Thoracic aorta (tissue), 2 donors: ENCODE measurements at places on chromosomes 11 and 22. TPM values are rescaled to one million over a fixed set of nuclear protein-coding genes. Genes with fewer than 3 reads are reported as not detected.

The ROBO4 gene
- 8.5 TPM for total RNA-seq

The CNGA4 gene
- total RNA-seq: not detected

The PICK1 gene
- total RNA-seq: 56.2 TPM

The CHRNA10 gene
- total RNA-seq: 1.8 TPM

The LMO2 gene
- total RNA-seq: 74.3 TPM

The HORMAD2 gene
- not detected for total RNA-seq

GRCh38 chr11:19279451-19279850 is 38.7 kb upstream of the E2F8 start:
- DNase-seq: no peak

DNA sequence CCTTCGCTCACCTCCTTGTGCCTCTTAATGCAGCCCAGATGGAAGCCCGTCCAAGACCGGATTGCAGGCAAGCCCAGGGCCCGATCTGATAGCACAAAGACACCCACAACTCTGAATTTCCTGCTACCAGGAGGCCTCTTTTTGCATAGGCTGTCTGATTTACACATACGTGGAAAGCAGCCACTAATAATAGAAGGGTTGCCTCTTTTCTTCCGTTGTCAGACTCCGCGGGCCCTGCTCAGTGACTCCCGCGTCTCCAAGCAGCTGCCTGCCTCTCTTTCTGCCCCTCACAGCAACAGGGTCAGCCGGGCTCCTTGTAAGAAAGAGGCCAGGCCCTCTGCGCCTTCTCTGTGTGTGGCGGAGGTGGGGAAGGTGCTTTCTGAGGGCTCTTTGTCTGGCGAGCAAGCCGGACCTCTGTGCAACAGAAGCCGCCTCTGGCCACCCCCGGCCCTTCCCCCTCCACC is 26.7 kb downstream of the FLI1 start:
- no peak for DNase-seq

GRCh38 chr11:102316346-102316904 is 859 bp upstream of the BIRC3 start:
- no peak for DNase-seq

- DNase-seq: no peak
These were observed 96.2 kb upstream of the SYT13 start for GRCh38 chr11:45382133-45382878.

DNA sequence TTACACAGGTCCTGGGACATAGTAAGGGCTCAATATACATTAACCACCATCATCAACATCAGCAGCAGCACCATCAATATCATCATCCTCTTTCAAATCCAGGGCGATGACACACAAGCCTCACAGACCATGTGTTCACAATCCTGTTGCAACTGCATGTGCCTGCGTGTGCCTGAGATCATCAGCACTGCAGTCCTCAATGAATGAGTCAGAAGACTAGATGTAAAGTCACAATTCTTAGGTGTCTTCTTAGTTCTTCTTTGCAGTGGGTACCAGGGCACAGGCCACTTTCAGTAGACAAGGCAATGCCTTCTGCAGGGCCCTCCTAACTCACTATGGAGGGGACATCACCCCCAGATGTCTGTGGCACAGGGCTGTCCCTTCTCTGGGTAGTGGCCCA is 111.1 kb downstream of the MYO18B start:
- DNase-seq: no peak

- no peak for DNase-seq
These were observed at the start of gene SYT12 for GRCh38 chr11:67022961-67023956. SYT12 (plus strand) TSS chr11:67023134; CDS start chr11:67030145, 7,011 bp downstream.

DNA sequence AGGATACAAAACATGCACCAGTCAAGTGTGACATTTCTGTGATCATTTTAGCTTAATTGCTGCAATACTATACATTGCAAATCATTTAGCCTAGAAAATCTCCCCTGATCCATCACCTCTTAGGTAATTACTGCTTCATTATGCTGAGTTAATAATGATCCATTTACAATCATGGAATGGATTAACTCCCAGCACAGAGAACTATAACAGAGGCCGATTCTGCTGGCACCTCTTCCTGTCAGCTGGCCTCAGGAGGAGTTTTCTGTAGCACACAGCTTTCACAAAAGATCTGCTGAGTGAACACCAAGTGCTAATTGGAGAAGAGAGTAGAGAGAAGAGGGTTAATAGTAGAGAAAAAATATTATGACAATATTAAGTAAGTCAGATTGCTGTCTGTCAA is 591.8 kb upstream of the KIRREL3 start:
- no peak for DNase-seq

DNA sequence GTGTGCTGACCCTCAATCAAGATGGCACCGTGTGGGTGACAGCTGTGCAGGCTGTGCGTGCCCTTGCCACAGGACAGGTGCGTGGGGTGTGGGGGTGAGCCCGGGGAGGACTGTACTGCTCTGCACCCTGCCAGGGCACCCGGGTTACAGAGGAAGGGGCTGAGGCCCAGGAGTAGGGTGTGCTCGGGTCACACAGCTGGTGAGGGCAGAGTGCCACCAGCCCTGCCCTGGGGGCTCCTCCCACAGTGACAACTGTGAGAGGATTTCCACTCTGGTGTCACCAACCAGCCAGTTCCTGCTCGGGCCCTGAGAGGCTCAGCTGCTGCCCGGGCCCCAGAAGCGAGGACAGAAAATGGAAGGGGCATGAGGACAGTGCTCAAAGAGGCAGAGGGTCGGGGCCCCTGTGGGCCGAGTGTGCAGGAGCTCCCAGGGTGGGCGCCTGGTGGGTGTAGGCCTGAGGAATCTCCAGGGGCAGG is 20.5 kb downstream of the TRMU start:
- DNase-seq: no peak

DNA sequence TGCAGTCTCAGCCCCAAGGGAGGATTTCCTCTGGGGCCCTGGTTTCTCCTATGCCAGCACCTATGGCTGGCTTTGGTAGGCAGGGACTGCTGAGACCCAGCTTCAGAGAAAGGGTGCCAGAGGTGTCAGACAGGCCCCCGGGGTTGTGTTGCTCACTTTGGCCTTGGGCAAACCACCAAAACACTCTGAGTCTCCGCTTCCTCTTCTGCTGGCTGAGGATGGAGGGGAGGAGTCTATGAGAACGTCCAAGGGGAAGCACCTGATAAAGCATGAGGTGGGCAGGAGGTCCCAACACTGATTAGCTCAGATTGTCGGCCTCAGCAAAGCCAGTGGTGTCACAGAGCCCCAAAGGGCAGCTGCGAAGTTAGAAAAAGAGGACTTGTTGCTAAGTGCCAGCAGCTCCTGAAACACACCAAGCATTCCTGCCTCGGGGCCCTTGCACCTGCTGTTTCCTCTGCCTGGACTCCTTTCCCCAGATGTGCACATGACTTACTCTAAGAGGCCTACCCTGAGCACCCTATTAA is 10.5 kb downstream of the SMTNL1 start:
- no peak for DNase-seq

- no peak for DNase-seq
These were observed 94.3 kb upstream of the BMAL1 start for GRCh38 chr11:13183094-13183825.

DNA sequence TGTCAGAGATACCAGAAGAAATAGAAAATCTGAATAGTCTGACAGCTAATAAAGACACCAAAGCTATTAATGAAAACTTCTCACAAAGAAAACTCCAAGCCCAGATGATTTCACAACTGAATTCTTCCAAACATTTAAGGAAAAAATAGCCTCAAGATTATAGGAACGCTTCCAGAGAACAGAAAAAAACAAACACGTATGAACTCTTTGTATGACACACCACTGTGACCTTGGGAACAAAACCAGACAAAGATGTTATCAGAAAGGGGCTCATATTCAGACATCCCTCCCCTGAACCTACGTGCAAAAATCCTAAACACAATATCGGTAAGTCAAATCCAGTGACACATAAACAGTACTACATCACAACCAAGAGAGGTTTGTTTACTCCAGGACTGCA is 23.5 kb downstream of the CERK start:
- DNase-seq: no peak

DNA sequence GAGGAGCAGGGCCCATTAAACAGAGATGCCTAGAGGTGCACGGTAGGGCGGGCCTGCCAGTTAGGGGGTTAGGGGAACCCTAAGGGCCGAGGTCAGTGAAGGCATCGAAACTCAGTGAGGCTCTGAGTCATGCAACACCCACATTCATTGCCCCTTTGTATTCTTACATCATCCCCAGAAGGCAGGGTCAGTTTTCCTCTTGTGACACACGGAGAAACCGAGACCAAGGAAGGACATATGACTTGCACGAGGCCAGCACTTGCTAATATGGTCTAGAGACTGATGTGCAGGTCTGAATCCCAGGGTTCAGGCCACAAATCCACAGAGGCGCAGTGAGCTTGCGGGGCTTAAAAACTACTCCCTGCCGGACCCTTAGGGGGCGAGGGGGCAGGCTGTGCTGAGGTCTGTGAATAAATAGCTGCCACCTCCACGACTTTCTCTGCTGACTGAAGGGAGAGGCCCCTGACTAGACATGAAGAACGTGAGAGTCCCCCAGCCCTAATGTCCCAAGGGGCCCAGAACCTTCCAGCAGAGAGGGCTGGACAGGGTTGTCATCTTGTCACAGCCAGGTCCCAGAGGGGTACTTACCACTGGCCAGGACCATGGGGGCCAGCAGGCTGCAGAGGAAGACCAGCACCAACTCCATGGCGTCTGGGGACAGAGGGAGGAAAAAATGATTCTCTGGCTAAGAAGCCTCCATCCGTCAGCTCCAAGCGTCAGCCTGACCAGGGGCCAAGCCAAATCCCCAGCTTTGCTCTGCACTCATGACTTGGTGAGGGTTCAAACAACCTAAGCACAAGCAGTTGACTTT is 17.8 kb upstream of the FXYD2 start:
- DNase-seq: no peak

DNA sequence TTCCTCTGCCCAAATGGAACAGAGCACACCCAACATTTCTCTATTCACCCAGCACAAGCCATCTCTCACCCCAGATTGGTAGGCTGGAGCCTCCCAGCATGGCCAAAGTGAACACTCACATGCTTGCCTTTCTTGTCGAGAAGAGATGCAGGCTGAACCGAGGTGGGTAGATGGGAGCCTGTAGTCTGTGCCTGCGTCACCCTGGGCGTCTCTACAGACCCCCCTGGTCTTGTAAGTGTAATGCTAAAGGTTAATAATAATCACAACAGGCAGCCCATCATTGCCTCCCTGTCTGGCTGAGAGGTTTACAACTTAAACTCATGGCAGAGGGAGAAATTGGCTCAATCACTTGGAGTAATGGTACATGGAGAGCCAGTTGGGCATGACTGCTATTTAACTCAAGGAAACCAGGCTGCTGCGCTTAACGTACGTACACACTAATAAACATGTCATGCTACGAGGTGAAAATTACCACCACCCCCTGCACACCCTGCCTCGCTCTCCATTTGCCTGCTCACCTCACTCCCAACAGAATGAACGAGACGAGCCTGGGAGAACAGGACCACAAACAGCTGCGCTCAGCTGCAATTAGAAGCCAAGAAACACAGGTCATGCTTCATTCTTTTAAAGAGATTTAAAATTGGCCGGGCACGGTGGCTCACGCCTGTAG is 9.1 kb upstream of the ZBTB16 start:
- DNase-seq: no peak

DNA sequence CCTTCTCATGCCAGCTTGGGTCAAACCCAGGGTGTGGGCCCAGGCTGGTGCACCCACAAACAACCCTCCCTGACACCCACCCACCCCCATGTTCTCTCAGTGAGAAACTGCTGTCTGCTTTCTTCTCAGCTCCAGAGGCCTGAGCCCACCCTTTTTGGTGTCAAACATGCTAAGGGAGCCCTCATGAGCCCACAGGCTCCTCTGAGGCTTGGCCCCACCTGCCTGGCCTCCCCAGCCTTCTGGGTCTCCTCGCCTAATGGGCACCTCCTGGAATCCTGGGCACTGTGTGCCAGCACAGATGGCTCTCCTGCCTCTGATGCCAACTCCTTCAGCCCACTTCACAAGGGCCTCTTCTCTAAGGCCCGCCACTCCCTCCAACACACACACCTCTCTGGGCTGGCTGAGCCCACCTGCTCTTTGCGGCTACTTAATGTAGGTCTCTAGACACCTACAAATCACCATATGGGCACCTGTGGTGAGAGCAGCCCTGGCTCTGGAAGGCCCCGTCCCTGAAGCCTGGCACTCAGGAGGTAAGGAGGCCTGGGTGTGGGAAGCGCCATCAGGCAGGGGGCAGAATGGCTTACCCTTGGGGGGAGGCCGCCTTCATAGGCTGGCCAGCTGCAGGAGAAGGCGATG is 4.4 kb downstream of the NAGA start:
- DNase-seq: no peak

GRCh38 chr11:120424970-120425332 is 86.6 kb upstream of the GRIK4 start:
- DNase-seq: no peak
